Muscle of leg (tissue), 16 donors: ENCODE measurements at places on chromosomes 5 and 9. TPM values are rescaled to one million over a fixed set of nuclear protein-coding genes. Genes with fewer than 3 reads are reported as not detected.
A peak's percentile ranks its signal among the peaks of the same experiment; 100 is the strongest.

GRCh38 chr9:93891549-93892310 lies 63.4 kb downstream of the BARX1 start:
- DNase-seq = no peak

DNA sequence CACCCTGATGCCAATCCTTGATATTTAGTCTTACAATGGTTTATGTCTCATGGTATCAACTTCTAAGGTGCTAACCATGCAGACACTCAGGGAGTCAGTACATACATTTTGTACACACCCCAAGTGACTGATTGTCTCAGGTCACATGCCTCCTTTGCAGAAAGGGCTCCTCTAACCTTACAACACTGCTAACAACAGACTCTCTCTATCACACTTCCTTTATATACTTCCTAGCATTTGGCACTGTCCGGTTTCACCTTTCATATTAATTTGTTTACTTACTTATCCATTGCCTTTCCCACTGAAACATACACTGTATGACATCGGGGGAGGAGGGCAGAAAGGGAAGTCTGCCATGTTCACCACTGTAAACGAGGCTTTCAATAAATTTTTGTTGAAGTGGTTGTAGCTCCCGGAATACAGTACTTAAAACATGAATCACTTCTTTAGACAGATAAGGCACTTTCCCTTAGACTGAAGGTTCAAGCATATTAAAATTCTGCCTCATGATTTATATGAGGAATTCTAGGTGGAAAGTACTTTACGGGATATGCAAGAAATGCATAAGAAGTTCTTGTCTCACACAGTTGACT lies 20.6 kb downstream of the EMB start:
- no peak for DNase-seq

- peak; percentile 58 for DNase-seq
Observed at GRCh38 chr9:94586814-94587213, 6.8 kb downstream of the FBP2 start.

- no peak for DNase-seq
Observed at GRCh38 chr5:20608567-20608966, 620.6 kb upstream of the CDH18 start.

DNA sequence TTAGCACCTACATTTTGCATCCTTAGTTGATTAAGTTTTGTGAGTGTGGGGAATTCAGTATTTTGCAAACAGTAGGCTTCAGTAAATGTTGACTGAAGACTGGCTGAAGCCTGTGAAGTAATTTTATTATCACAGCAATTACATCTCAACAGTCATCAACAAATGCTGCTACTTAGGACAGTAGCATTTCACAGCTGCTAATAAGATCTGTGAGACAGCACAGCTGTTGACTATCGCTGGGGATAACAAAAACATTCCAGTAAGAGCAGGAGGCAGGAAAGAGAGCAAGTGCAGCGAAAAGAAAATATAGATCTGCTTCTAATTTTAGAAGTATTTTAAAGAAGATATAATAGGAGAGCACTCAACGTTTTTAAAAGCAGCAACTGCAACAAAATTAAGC lies 117.3 kb upstream of the FGF10 start:
- peak; percentile 49 for DNase-seq

- no peak for DNase-seq
Observed at GRCh38 chr5:73426034-73426433, 22.5 kb downstream of the FOXD1 start.

- no peak for DNase-seq
Observed at GRCh38 chr5:88108490-88109279, 160.0 kb downstream of the TMEM161B start.

DNA sequence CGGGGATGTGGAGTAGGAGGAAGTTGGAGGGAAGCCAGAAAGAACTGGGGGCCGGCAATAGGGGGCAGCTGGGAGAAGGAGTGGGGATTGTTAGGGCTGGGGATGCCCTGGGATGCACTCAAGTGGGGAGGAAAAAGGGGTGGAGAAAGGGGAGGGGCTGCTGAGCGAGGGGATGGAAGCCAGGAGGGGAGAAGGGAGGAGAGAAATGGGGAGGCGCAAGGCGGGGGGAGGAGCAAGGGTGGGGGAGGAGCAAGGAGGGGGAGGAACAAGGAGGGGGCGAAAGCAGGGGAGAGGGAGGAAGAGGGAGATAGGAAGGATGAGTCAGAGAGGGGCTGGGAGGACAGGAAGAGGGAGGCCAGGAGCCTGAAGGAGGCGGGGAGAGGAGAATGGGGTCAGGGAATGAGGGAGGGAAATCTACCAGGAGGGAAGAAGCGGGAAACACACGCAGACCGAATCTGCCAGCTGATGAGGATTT lies 1.6 kb downstream of the IRX4 start:
- no peak for DNase-seq

DNA sequence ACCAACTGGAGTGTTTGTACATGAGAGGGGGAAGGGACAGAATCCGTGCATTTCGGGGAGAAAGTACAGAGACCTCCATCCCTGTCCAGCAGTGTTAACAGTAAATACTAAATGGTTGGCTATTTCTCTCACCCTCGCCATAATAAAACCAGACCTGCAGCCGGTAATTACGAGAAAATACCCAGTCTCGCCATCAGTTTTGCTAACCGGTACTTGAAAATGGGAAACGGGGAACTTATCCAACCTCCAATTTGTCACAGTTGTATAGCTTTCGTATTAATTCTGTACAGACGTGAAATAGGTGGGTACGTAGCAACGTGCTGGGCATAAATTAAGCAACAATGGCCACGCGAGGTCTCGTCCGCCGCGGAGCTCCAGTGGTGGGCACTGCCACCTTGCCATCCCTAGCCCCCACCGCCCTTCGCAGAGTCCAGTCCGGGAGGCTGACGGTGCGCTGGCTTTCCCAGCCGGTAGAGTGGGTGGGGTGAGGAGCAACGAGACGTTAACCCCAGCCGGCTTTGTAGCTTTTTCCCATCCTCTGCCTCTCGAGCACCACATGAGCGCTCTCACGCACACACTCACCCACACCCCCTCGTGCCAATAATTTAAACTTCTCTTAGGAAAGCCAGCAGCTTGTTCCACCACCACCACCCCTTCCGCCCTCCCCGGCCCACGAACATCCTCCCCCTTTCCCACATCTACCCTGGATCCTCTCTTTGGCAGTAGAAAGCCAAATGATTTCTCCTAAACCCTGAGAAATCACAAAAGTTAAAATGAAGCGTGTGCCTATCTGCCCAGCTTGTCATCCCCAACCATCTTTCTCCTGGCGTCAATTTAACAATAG lies 1.8 kb downstream of the ELAVL2 start:
- no peak for DNase-seq

GRCh38 chr5:40501711-40502444 lies 177.8 kb upstream of the PTGER4 start:
- DNase-seq = no peak

The SUSD3 gene
- 1.7 TPM for polyA plus RNA-seq

The CDC20B gene
- not detected for polyA plus RNA-seq

The SLIT3 gene
- polyA plus RNA-seq = 21.2 TPM

The WDR31 gene
- polyA plus RNA-seq = 3.0 TPM
